ENCODE measurements at places on chromosomes 5 and 9. TPM values are rescaled to one million over a fixed set of nuclear protein-coding genes. Genes with fewer than 3 reads are reported as not detected.

DNA sequence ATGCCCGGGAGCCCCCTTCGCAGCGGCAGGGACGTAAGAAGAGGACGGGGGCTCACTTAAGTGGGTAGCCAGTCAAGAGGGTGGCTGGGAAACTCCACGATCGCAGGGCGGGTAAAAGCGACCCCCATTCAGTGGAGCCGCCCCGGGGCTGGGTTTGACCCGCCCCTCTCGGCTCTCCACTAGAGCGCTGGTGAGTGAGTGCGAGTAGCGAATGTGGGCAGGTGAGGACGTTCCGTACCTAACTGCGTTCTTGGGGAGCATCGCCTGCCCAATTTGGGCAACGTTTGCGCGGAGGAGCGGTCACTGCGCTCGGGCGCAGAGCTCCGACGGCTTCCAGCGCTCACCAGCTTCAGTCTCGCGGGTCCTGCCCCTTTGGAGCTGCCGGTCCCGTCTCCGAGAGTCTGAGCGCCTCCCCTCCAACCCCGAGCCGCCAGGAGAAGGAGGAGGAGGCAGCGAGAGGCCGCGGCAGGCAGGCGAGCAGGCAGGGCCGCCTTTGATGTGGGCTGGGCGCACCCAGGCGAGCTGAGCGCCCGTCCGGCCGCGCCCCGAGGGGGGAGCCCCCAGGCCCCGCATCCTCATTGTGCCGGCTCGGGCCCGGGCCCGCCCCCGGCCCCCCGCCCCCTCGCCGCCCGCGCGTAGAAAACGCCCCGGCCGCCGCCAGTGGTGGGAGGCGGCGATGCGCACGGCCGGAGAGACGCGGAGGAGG lies at the start of gene FGF18:
Gene FGF18, plus strand, starts transcription at position 666 of the 706 bp plus-strand sequence. CDS start 553 bp downstream, outside the sequence.
- H3K4me1 ChIP-seq: peaks cover 13% of the 10 kb centered on the region
- H3K27ac ChIP-seq: no peak within 1 kb of the TSS
- peak; percentile 84 for DNase-seq
- H3K4me3 ChIP-seq: peak within 1 kb of the TSS; percentile 80
- H3K36me3 ChIP-seq: peaks cover 4% of the 10 kb centered on the region

NMUR2 gene
- not detected for total RNA-seq

CDK9 gene
- 79.1 TPM for total RNA-seq

DNA sequence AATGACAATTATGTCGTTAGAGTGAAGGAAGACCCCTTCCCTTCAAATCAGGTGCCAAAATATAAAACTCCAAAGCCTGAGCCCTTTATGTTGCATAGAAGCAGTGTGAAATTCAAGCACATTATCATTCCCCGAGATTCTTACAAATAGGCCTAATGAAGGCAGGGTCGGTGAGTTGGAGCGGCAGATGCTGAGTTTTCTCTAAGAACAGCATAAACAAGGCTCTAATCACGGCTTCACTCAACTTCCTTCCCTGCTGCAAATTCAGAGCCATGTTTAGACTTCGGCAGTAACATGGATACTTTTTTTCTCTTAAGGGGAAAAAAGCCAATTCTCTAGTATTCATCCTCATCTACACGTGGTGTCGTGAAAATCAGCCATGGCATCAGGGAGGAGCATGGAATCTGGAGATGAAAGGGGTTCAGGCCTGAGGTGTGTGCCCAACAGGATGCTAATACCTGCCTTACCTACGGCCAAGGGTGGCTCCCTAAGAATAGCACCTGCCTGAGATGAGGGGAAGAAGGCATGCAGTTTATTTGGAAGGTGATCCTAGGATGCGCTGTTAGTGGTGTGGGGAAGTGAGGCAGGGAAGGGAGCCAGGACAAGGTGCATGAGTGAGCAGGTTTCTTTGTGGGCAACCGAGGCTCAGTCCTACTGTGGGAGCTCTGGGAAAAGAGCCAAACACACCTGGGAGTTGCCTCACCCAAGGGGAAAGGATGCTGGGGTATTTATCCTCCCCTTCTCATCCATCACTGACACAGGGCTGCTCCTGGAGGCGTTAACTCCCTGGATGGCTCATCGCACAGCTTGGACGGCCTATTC lies 146.8 kb upstream of the TBC1D2 start:
- no peak overlapping the region for H3K4me3 ChIP-seq
- H3K27ac ChIP-seq: no peak overlapping the region
- DNase-seq: no peak

PDE6A gene
- total RNA-seq: not detected

- peaks cover 2% of the 10 kb centered on the region for H3K4me1 ChIP-seq
- no peak for DNase-seq
- H3K4me3 ChIP-seq: no peak overlapping the region
- H3K36me3 ChIP-seq: peaks cover 2% of the 10 kb centered on the region
- no peaks in the 10 kb centered on the region for H3K27me3 ChIP-seq
- H3K27ac ChIP-seq: no peak overlapping the region
Measured at GRCh38 chr9:95025213-95026147, 292.0 kb downstream of the FANCC start.

GRCh38 chr9:134891053-134891452 lies 10.4 kb downstream of the FCN2 start:
- H3K36me3 ChIP-seq: no peaks in the 10 kb centered on the region
- no peaks in the 10 kb centered on the region for H3K4me1 ChIP-seq
- no peak for DNase-seq
- no peaks in the 10 kb centered on the region for H3K27me3 ChIP-seq
- no peak overlapping the region for H3K4me3 ChIP-seq

- H3K36me3 ChIP-seq: no peaks in the 10 kb centered on the region
- no peak overlapping the region for H3K4me3 ChIP-seq
- H3K4me1 ChIP-seq: no peaks in the 10 kb centered on the region
- H3K27ac ChIP-seq: no peak overlapping the region
- H3K27me3 ChIP-seq: peaks cover 12% of the 10 kb centered on the region
Measured at GRCh38 chr5:91042936-91043255, 340.2 kb downstream of the ARRDC3 start.

GRCh38 chr5:133851521-133851920 lies 116.9 kb downstream of the C5orf15 start:
- no peak overlapping the region for H3K27ac ChIP-seq
- H3K4me3 ChIP-seq: no peak overlapping the region

GPR150 gene
- 0.56 TPM for total RNA-seq

DNA sequence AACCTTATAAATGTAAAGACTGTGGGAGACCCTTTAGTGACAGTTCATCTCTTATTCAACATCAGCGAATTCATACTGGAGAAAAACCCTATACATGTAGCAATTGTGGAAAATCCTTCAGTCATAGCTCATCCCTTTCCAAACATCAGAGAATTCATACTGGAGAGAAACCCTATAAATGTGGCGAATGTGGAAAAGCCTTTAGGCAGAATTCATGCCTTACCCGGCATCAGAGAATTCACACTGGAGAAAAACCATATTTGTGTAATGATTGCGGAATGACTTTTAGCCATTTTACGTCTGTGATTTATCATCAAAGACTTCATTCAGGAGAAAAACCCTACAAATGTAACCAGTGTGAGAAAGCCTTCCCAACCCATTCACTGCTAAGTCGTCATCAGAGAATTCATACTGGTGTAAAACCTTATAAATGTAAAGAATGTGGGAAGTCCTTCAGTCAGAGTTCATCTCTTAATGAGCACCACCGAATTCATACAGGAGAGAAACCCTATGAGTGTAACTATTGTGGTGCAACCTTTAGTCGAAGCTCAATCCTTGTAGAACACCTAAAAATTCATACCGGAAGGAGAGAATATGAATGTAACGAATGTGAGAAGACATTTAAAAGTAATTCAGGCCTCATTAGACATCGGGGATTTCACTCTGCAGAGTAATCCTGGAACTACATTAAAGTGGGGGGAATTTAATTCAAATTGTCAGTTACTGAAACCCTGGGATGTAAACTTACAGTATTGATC lies 17.7 kb downstream of the ZNF483 start:
- no peak overlapping the region for H3K4me3 ChIP-seq
- no peak overlapping the region for H3K27ac ChIP-seq
- DNase-seq: no peak
- no peaks in the 10 kb centered on the region for H3K4me1 ChIP-seq
- H3K27me3 ChIP-seq: no peaks in the 10 kb centered on the region

DNA sequence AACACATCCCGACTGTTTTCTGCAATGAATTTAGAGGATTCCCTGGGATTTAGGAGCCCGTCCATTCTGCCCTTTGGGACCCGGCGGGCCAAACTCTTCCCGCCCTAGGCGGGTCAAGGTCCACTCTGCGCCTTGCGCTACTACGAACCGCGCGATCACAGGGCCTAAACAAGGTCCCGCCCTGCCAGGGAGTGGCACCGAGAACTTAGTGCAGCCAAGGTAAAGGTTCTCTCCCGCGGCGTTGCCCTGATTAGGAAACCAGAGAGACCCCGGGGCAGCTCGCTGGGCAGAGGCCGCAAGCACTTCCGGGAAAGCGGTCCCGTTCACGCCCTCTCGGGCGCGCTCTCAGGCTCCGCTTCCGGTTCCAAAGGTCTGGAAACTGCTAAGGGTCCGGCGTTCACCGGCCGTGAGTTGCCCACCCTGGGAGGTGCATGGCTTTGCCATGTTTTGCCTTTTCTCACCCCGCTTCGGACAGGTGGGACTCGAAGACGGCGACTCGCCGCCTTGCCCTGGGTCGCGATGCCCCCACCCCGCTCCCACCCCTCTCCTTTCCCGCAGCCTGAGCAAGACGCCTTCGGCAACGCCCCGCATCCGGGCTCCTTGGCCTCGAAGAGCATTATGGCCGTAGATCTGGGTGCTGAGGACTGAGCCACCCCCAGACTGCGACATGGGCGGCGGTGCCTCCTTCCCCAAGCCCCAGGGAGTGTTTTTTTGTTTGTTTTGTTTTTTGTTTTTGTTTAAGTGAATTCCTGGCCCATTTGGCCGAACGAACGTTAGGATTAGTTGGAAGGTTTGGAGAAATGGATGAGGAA lies 23.4 kb downstream of the HNRNPK start:
- peak; percentile 92 for DNase-seq
- no peaks in the 10 kb centered on the region for H3K27me3 ChIP-seq
- H3K4me1 ChIP-seq: peaks cover 12% of the 10 kb centered on the region
- H3K4me3 ChIP-seq: peak overlapping the region; percentile 99

GRCh38 chr5:85049020-85049419 lies 664.3 kb upstream of the EDIL3 start:
- H3K4me3 ChIP-seq: no peak overlapping the region
- H3K27me3 ChIP-seq: no peaks in the 10 kb centered on the region
- DNase-seq: no peak
- H3K4me1 ChIP-seq: no peaks in the 10 kb centered on the region

DNA sequence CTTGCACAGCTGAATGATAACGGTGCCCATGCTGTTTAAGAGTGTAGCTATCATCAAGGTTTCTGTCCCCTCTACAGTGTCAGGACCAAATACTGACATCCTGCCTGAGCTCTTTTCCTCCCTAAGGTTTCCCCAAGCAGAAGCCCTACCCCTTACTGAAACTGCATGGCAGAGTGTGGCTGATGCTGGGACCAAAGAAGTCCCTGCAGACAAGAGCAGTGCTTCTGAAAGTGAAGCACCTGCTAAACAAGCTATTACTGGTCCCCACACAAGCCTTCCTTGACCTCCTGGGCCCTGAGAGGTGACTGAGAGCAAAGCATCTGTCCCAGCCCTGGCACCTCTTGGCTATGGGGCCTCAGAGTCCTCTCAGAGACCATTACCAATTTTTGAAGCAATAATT lies 56.1 kb downstream of the CFAP90 start:
- H3K27ac ChIP-seq: no peak overlapping the region
- no peaks in the 10 kb centered on the region for H3K36me3 ChIP-seq
- H3K27me3 ChIP-seq: no peaks in the 10 kb centered on the region
- no peak overlapping the region for H3K4me3 ChIP-seq
- H3K4me1 ChIP-seq: no peaks in the 10 kb centered on the region
- DNase-seq: no peak

GRCh38 chr5:28310696-28311095 lies 1272.3 kb upstream of the CDH9 start:
- no peaks in the 10 kb centered on the region for H3K36me3 ChIP-seq
- no peaks in the 10 kb centered on the region for H3K27me3 ChIP-seq
- H3K4me1 ChIP-seq: no peaks in the 10 kb centered on the region
- no peak overlapping the region for H3K4me3 ChIP-seq
- DNase-seq: no peak

DNA sequence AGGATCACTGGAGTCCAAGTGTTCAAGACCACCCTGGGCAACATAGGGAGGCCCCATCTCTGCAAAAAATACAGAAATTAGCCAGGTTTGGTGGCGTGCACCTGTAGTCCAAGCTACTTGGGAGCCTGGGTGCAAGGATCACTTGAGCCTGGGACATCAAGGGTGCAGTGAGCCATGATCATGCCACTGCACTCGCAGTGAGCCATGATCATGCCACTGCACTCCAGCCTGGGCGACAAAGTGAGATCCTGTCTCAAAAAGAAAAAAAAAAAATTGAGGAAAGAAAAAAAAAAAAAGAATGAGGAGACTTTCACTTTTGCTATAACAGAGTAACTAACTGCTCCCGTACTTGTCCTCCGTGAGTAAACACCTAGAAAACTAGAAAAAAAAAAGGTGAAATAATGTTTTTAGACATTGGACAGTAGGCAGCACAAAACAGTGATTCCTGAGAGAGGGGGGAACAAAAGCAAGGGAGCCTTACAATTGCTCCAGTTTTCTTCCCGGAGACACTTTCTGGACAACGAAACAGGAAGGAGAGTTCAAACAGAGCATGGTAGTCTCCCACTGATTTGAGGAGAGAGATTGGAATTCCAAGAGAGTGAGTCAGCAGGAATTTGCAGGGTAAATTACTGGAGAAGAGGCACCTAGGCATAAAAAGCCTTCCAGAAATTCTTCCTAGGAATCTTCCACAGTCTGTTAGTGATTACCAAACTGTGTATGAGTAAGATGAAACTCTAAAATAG lies 6.9 kb upstream of the ZBTB5 start:
- peaks cover 4% of the 10 kb centered on the region for H3K36me3 ChIP-seq
- no peak for DNase-seq
- peaks cover 13% of the 10 kb centered on the region for H3K4me1 ChIP-seq
- H3K4me3 ChIP-seq: peak overlapping the region; percentile 88
- H3K27me3 ChIP-seq: peaks cover 5% of the 10 kb centered on the region

DNA sequence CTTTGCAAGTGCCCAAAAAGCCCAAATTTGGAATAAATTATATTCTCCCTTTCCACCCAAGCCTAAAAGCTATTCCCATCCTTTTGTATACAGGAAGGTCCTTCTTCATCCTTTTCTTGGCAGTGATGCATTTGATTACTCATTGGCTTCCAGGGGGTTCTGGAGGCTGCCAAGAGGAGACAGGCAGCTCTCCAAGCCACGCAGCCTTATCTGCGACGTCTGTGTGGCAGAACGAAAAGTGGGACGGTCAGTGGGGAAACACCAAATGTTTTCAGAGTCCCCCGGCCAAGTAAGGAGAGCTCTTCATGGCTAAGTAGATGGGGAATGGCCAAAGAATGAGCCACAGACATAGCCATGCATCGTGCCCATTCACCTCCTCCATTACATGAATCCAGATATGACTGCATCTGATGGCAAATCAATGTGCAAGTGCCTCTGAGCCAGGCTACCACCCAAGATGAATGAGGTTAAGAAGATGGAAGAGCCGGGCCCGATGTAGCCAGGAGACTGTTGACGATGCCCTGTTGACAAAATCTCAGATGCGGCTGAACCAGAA lies 12.1 kb downstream of the ADAM19 start:
- H3K36me3 ChIP-seq: peaks cover 86% of the 10 kb centered on the region
- peak overlapping the region; percentile 44 for H3K4me3 ChIP-seq
- H3K4me1 ChIP-seq: peaks cover 78% of the 10 kb centered on the region
- peak overlapping the region; percentile 84 for H3K27ac ChIP-seq
- no peaks in the 10 kb centered on the region for H3K27me3 ChIP-seq
